ENCODE measurements at places on chromosomes 5 and 9.

- DNase-seq, result no peak
Observed at GRCh38 chr5:147169901-147170300, 64.9 kb upstream of the STK32A start.

DNA sequence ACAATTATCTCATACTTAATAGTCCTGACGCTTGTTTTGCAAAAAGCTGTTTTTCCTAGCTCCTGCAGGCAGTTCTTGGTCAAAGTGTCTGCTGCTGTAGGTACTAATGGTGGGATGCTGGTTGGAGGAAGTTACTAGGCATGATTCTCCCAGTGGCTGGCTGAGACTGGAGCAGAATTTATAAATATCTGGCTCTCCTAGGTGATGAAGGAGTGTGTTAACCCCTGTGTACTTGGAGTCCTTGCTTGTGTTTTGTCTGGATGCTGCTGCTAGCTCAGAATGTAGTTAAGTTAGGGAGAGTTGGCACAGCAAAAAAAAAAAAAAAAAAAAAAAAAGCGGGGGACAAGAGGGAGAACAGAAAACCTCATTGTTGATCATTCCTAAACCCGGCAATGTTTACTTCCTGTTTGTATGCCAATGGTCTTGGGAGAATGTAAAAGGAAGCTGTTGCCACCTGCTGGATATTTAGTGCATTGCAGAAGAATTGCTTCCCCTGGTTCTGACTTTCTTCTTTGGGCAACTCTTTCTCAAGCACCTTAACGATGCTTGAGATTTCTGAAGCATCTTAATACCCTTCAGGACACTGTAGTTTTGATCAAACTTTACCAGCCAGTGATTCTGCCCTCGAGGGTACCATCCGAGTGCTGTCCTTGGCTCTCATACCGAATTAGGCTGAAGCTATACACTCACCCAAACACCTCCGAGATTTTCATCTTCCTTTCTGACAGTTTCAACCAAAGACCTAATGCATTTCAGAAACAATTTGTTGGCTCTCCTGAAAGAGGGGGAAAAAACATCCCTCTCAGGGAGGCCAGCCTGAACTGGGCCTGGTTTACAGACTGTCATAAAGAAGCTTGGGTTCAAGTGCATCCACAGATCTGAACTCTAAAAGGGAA is 71.7 kb upstream of the WWC1 start:
- DNase-seq, result peak; percentile 40

GRCh38 chr9:1837453-1838084 is 177.6 kb upstream of the SMARCA2 start:
- DNase-seq, result no peak

- DNase-seq, result no peak
Observed at GRCh38 chr5:41891066-41891707, 13.0 kb upstream of the RIMOC1 start.

DNA sequence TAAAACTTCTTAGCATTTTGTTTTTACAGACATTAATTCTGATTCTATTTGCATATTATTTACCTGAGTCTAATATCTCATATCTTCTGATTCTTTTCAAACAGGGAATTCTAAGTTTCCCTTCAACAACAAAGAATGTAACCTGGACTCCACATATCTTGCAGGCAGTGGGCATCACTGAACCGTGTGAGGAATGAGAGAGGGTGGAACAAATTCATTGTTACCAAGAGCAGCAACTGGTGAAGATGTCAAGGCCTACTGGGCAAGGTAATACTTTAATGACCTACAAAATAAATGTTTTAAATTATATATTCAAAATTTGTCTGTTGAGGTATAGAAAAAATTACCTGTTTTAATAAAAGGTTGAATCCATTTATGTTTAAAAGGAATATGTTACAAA is 455.3 kb upstream of the TUSC1 start:
- no peak for DNase-seq

DNA sequence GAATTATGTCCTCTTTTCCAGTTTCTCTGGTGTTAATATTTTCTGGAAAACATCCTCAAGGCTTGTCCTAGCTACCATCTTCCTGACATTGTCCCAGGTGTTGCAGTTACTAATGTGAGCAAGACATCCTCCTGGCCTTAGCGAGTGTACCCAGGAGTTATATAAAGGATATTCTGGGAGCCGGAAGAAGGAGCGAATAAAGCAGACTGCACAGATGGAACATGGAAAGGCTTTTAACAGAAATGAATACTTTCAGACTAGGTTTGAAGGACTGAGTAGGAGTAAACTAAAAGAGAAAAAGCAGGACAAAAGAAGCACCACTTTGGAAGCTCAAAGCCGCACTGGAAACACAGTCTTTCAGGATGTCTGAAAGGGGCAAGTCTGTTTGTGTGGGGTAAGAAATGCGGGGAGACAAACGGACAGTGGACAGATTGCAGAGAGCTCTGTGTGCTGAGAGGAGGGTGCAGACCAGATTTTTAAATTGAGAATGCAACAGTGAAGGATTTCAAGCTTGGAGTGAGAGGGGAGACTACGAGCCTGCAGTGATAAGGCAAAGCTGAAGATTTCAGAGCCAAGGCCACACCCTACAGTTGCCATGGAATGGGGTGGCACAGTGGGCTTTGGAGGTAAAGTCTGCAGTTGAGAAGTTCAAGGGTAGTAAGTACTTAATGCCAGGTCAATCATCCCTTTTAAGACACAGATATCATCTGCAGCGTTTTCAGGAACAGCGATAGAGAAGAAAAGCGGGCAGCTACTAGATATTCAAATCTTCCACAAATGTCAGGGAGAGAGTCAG is 94.1 kb upstream of the TAF11L2 start:
- DNase-seq, result no peak

DNA sequence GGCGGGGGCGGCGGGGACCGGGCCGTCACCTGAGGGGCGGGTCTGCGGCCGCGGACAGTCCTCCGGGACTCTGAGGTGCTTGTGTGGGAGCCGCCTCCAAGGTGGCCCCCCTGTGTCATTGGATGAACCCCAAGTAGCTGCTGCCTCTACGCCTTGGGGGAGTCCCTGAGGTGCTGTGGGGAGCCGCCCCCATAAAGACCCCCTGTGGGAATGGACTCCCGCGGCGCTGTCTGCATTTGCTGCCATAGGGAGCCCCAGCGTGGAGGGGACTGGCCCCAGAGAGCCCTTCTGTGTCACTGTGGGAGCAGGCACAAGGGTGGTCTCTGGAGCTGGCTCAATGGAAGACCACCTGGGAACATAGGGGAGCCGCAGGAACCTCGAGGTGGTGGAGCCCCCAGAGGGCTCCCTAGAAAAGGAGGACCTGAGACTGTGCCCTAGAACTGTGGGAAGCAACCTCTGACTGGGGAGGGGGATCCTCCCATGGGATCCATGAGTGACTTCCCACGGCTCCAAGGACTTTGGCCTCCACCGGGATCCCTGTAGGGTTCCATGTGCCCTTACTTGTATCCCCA is 412 bp downstream of the PHF24 start:
- DNase-seq, result no peak

DNA sequence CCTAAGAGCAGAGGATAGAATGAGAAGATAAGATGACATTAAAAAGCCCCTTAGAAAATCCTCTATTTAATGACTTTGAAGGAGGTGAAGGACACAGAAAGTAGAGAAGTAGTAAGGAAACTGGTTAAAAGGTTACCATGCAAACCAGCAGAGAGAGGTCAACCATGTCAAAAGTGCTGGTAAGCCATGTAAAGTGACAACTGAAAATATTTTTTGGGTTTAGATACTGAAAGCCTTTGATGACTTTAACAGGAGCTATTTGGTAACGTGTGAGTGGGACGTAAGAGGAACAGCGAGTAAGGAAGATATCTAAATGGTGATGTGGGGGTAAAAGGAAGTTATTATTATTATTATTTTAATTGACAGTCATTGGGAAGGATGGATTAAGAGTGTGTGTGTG is 56.9 kb downstream of the MACIR start:
- no peak for DNase-seq

DNA sequence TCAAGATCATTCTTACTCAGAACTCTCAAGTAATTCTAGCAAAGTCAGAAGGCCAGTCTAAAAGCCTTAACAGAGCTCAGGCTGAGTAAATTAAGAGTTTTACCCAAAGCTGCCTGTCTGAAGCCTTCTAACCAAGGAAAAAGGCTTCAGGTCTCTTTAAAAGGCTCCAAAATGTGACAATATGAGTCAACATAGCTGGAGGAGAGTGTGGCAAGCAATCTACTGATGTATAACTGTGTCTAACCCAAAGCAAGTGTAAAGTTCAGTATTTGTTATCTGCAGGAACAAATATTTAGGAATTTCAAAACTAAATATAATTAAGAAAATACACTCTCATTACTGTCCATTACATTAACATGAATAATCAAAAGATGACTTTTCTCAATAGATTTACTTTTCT is 11.0 kb downstream of the ZBTB5 start:
- DNase-seq, result no peak

- DNase-seq, result no peak
Observed at GRCh38 chr9:115237385-115237998, 119.5 kb upstream of the TNC start.

DNA sequence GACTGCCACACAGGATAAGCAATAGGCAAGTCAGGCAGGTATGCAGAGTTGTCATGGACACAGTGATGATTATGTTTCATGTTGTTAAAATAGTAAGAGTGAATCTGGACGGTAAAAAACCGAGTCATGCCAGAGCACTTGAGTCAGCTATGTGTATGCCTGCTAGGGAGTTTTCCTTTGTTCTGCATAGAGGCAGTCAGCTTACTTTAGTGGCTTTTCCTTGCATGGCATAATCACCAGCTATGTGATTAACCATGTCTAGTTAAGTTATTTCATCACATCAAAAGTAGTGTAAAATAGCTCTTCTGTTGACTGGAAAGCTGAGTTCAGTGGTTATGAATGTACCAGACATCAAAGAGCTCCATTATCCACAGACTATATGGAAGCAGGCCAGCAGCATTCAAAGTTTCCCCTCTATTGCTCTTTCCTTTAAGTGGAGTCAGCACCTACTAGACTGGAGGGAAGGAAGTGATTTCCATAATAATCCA is 989.8 kb downstream of the TLE1 start:
- no peak for DNase-seq

GRCh38 chr9:89879701-89880100 is 274.9 kb downstream of the GADD45G start:
- DNase-seq, result no peak

GRCh38 chr9:108720191-108720642 is 135.6 kb downstream of the ACTL7B start:
- no peak for DNase-seq

GRCh38 chr5:75707911-75708509 is 9.2 kb downstream of the POC5 start:
- DNase-seq, result no peak

- DNase-seq, result no peak
Observed at GRCh38 chr9:14311956-14312685, 1.8 kb downstream of the NFIB start.

- no peak for DNase-seq
Observed at GRCh38 chr5:174759091-174759490, 34.7 kb downstream of the MSX2 start.

DNA sequence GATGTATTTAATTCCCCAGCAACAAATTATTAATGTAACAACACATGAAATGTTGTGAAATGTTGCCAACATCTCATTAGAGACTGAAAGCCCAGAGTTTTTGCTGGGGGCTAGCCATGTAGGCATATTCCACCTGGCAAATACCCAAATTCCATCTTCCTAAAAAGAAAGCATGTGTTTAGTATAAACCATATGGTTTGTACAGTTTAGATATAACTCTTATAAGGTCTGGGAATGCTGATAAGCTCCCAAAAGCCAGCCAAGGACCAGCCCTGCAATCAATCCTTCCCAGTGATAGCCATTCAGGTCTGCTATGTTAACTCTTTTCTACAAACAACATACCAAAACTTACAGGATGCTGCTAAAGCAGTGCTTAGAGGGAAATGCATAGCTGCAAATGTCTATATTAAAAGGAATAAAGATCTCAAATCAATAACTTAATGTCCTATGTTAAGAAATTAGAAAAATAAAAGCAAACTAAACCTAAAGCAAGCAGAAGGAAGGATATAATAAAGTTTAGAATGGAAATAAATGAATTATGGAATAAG is 158.9 kb downstream of the AUH start:
- no peak for DNase-seq

- DNase-seq, result no peak
Observed at GRCh38 chr5:121949885-121950284, 11.9 kb upstream of the SRFBP1 start.

- DNase-seq, result no peak
Observed at GRCh38 chr5:82521431-82522051, 243.4 kb upstream of the RPS23 start.

- DNase-seq, result no peak
Observed at GRCh38 chr9:105670315-105670714, 8.1 kb downstream of the TAL2 start.

DNA sequence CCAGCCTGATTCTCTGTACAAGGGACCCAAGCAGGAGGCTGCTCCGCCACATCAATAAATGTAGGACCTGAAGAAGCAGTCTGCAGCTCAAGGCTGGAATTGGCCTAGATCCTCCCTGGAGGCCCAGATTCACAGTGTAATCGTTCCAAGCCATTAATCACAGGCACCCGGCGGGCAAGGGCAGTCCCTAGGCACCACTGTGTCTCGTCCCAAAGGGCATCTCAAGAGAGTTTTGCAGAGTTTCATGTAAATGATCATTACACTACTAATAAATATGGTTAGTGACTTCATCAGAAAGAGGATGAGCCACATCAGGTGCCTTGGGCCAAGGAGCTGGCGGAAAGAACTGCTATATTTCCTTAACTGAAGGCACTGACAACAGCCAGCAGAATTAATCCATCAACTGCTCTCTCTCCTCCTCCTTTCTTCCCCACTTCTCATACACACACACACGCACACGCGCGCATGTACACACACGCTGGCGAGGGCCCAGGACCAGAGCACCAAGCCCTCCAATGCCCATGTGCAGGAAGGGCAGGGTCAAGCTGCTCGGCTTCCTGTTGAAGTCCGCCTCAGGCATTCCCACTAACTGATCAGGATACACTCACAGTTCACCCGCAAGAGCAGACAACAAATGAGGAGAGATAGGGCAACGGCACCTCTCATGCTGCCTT is 33.9 kb downstream of the GNAQ start:
- no peak for DNase-seq

DNA sequence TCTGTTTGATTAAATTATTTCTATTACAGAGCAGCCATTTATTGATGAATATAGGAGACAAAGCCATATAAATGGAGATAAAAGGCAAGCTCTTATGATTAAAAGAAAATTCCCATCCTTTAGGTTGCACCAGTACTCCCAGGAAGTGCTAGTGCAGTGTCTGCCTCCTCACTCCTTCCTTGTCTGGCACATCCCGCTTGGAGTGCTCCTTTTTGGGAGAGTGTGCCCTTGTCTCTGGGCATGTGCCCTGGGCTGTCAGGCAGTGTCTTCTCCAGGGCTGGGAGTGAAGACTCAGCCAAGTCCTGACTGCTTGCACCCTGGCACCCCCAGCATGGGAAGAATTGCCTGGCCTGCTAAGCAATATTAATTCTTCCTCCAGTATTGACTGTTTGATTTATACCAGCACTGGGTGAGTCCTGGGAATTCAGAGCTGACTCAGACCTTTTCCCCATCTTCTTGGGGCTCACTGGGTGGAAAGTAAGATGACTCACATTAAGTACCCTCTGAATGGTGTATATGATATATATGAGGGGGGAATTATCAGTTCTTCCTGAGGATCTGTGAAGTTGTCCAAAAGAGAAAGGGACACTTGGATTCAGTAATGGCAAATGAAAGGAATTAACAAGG is 62.1 kb downstream of the ZSWIM6 start:
- no peak for DNase-seq

GRCh38 chr9:87546704-87547103 is 49.0 kb downstream of the DAPK1 start:
- DNase-seq, result no peak

GRCh38 chr9:112065806-112066606 is 109.1 kb downstream of the SUSD1 start:
- no peak for DNase-seq

Data from activated CD4-positive, alpha-beta T cell treated with anti-CD3 and anti-CD28 coated beads for 24 hours (primary cell).